SW 1271 (cell line): ENCODE measurements at places on chromosomes 12 and 14.
A peak's percentile ranks its signal among the peaks of the same experiment; 100 is the strongest.

- DNase-seq, result peak; percentile 2
Measured at GRCh38 chr14:78448164-78449094, 278.3 kb downstream of the NRXN3 start.

GRCh38 chr14:25832585-25832984, 765.2 kb downstream of the NOVA1 start:
- no peak for DNase-seq

DNA sequence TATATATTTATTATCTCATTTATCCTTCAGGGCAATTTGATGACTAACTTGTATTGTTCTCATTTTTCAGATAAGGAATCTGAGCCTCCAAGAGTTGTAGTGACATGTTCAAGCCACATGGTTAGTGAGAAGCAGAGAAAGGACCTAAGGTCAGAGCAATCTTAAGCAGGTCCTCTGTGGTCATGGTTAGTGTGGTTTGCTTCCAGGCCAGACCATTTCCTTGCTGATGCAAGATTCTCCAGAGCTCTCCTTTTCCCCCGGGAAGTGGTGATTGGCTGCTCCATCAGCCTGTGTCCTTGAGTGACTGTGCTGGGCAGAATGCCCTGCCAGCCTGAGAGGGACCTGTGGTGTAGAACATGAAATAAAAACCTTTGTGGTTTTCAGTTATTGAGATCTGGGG, 141.3 kb downstream of the KTN1 start:
- no peak for DNase-seq

DNA sequence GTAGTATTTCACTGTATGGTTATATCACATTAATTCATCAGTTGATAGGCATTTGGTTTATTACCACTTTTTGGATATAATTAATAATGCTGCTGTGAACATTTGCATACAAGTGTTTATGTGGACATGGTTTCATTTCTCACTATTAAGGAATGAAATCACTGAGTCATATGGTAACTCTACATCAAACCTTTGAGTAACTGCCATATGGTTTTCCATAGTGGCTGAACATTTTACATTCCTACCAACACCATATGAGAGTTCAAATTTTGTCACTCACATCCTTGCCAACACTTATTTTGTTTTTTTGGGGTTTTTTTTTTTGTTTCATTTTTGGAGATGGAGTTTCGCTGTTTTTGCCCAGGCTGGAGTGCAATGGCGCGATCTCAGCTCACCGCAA, 30.2 kb upstream of the EAPP start:
- DNase-seq, result no peak

DNA sequence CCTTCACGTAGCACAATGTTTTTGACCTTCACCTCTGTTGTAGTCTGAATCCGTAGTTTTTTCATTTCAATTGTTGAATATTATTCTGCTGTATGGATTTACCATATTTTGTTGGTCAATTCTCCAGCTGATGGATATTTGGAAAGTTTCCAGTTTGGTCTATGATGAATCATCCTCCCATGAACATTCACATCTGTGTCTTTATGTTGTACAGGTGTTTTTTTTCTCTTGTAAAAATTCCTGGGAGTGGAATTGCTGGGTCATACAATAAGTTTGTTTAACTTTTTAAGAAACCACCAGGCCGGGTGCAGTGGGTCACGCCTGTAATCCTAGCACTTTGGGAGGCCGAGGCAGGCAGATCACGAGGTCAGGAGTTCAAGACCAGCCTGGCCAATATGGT, 36.7 kb upstream of the GNG2 start:
- DNase-seq, result no peak

GRCh38 chr12:122333142-122334087, 67.1 kb upstream of the VPS33A start:
- no peak for DNase-seq

DNA sequence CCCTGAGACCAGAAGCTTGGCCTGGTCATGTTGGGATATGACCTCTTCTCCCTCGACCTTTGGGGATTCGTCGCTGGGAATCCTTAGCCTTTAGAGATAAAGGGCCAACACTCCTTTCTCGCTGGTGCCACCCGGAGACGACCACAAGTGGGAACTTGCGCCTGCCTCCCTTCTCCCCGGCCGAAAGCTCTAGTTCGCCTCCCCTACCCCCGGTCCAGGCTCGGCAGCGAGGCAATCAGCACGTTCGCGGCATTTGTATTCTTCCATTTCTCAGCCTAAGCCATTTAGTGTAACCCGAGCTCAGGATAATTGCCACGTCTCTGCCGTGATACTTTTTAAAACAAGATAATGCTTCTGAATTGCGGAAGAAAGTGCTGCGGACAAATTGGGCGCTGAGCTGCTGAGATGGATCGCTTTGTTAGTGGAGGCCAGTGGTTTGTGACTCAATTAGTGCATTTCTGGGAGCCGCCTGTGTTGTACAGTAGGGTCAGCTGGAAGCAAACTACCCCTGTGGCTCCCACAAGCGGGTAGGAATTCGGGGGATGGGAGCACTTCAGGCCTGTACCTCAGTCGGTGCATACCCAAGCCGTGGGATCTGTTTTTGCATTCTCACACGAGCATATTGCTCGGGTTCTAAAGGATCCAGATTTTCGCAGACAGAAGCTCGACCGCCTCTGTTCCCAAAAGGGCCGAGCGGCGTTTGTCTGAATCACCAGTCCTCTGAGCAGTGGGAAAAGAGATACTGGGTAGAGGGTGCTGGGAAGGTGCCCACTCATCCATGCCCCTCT, 6.8 kb upstream of the SIX1 start:
- no peak for DNase-seq

DNA sequence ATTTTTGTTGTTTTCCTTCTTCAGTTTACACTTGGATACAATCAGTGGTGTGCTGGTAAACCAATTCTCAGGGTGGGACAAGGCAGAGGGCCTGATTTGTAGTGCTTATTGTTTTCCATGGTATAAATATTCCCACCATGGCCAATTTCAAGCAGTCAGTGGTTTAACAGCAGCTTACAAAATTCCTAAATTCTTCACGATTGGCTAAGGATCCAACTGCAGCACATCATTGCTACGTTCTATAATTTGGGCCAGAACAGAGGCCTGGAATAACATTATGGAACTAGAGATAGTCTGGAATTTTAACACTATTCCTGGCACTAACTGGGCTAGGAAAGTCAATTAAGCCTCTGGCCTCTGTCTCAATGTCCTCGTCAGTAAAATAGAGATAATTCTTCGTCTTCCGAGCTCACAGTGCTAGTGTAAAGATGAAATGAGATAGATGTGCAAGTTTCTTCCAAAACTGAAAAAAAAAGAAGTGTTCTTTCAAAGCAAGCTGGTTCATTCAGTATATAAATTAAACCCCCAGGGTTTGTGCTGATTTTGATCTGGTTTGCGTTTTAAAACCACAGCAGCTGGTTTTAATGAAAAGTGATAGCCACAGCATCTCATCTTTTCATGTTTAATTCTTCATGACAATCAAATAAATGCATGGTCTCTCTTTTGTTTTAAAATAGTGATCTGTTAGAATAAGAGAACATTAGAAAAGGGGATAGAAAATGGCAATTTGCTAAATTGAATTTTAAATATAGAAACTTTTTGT, 104.1 kb downstream of the EPS8 start:
- no peak for DNase-seq

DNA sequence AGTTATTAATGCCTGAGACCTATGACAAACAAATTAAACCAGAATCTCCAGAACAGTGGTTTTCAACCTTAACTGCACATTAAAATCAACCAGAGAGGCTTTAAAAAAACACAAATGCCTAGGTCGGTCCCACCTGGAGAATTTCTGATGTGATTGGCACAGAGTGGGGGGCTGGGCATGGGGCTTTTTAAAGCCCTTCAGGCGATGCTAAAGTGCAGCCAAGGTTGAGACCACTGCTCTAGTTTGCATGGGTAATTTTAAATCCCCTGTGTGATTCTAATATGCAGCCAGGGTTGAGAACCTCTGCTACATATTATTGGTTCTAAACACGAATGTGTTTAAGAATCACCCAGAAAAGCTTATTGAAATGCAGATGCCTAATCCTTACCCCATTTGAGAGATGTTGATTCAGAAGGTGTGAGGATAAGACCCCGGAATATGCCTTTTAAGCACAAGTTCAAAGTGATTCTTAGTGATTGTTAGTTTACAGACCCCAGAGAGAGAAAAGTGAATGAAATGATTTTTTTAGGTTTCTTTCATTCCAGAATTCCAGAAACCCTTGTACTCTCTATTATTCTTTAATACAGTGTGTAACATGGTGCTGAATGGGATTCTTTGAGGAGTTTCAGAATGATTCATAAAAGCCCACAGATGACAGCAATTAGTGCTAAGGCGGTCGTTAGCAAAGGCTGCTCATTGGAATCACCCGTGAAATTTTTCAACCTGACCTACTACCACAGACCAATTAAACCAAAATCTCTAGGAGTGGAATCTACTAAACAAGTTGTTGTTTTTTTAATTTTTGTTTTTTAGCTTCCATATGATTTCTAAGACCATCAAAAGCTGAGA, 44.9 kb downstream of the LIN7A start:
- no peak for DNase-seq

- DNase-seq, result peak; percentile 70
Measured at GRCh38 chr12:49622501-49623141, 740 bp upstream of the PRPF40B start.

DNA sequence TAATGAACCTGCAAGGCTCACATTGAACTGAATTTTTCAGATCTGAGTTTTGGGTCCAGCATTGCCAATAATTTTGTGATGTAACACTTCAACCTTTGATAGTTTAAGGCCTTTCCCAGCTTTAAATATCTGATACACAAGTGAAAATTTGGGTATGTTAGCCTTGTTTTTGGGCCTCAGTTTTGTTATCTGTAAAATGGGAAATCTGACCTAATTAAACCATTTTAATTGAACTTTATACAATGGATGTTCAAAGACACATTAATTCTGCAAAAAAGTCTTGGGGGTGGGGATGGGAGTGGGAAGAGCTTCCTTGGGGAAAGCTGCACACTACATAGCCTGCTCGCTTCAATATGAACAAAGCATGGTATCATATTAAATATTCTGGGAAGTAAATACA, 5.2 kb upstream of the SPATS2 start:
- no peak for DNase-seq

GRCh38 chr14:62776300-62776699, 269.0 kb downstream of the KCNH5 start:
- DNase-seq, result no peak

DNA sequence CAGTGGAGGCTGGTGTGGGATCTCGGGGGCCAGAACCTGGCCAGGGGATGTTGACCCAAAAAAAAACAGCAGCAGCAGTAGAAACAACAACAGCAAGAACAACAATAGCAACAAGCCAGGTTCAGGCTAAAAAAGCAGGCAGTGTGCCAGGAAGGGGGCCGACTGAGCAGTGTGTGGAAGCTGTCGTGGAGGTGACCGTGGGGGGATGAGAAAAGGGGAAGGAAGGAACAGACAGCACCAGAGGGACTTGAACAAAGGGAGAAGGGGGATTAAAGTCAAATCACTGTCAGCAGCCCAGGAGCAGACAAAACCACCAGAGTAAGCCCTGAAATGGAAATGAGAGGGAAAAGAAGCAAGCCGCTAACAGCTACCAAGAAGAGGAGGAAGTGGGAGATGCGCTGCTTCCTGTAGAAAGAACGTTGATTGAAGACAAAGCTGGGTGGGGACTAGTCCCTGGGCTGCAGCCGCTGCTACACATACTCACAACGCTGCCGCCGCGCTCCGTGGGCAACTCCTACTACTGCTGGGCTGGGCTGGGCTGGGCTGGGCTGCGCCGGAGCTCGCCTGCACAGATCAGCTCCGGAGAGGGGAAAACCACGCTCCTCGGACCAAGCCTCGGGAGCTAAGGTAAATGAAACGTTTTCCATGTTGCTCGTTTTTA, at the start of gene GNG2:
GNG2 (plus strand) TSS at position 449 of the 661 bp plus-strand sequence. CDS start 90,067 bp downstream, outside the sequence.
- no peak for DNase-seq

DNA sequence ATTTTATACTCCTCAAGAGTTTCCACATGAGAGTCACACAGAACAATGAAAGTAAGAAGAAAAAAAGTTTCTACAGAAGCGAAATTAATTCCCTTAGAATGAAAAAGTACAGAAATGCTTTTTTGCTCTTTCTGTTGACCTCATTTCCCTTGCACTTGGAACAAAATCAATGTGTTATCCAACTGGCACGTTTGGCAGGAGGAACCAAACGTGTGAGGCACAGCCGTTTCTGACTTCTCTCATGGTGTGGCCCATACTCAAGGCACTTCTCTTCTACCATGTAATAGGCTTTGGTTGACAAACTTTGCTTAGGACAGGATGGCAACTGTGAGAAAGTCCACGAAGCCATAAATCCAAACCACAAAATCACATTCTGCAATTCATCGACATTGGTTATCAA, 297.0 kb downstream of the FUT8 start:
- no peak for DNase-seq

- DNase-seq, result no peak
Measured at GRCh38 chr14:69850086-69850735, 29.0 kb upstream of the SMOC1 start.

DNA sequence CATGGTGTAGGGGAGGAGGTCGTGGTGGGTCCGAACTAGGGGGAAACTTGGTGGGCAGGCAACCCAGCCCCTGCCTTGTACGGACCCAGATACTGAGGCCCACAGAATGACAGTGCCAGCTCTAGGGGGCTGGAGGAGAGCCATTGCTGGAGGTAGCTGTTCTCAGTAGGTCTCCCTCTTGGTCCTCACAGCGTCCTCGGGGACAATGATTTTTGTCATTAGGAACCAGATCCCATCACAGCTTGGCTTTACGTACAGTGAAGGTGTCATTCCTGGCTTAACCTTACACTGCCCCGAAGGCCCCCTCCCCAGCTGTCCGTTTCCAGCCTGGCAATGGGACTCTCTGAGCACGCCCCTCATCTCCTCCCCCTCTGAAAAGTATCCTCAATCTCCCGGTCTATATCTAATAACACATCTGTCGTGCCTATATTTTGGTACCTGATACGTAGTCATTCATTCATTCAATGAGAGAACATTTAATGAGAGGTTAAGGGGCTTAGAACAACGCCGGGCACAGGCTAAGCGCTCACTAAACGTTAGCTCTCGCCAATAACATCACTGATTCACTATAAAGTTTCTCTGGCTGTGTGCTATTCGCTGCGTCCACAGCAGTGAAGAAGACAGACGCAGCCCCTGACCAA, 597 bp upstream of the DYNC1H1 start:
- DNase-seq, result no peak

- no peak for DNase-seq
Measured at GRCh38 chr12:31591380-31591901, 505 bp upstream of the DENND5B start.

GRCh38 chr12:114681116-114681871, 2.7 kb downstream of the TBX3 start:
- no peak for DNase-seq

GRCh38 chr12:64669270-64669842, 59.1 kb downstream of the RASSF3 start:
- DNase-seq, result peak; percentile 45

- no peak for DNase-seq
Measured at GRCh38 chr14:75794615-75795038, 133.6 kb downstream of the TTLL5 start.

- no peak for DNase-seq
Measured at GRCh38 chr12:130126023-130126432, 36.2 kb upstream of the FZD10 start.

- DNase-seq, result no peak
Measured at GRCh38 chr12:27143256-27144069, 61.1 kb upstream of the C12orf71 start.

GRCh38 chr12:54230555-54230954, 41.8 kb upstream of the SMUG1 start:
- no peak for DNase-seq
